Endodermal cell (in vitro differentiated cells): ENCODE measurements at places on chromosomes 12 and 14.
A peak's percentile ranks its signal among the peaks of the same experiment; 100 is the strongest.

- DNase-seq, result no peak
- H3K4me3 ChIP-seq, result no peak overlapping the region
- H3K27ac ChIP-seq, result no peak overlapping the region
- no peaks in the 10 kb centered on the region for H3K36me3 ChIP-seq
- H3K27me3 ChIP-seq, result no peaks in the 10 kb centered on the region
Observed at GRCh38 chr12:97943359-97943758, 480.8 kb downstream of the RMST start.

DNA sequence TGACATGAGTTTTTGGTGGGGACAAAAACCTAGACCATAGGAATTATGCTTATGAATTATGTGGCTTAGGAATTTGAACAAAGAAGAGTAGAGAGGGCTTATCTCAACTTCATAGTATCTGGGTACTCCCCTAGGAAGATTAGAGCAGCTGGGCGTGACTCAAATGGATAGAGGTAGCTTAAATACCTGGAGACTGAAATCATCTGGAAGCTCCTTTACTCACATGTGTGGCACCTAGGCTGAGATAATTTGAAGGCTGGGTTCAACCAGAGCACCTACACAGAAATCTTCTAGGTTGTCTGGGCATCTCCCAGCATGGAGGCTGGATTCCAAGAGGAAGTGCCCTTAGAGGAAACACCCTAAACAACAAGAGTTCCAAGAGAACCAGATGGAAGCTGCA is 393.9 kb downstream of the ADAMTS20 start:
- H3K27ac ChIP-seq, result no peak overlapping the region
- no peaks in the 10 kb centered on the region for H3K27me3 ChIP-seq
- no peak for DNase-seq
- no peaks in the 10 kb centered on the region for H3K36me3 ChIP-seq
- no peak overlapping the region for H3K4me3 ChIP-seq
- H3K4me1 ChIP-seq, result no peaks in the 10 kb centered on the region

DNA sequence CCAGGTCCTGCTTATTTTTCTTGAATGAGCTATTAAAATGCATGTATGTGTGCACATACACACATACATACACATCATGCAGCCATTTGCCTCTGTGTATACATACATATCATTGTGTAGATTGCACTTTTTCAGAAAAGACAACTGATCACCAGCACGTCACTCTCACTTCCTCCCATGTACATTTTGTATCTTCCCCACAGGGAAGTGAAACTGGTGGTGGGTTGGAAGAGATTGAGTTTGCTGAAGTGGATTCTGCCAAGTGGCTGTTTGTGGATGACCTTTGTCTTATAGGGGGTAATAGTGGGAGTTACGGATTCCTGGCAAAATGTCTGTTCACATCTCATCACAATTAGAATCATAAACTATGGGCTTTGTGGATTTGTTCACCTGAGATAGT is 448.6 kb downstream of the RAD51B start:
- no peaks in the 10 kb centered on the region for H3K27me3 ChIP-seq
- H3K4me1 ChIP-seq, result peaks cover 14% of the 10 kb centered on the region
- H3K27ac ChIP-seq, result no peak overlapping the region
- no peak for DNase-seq
- no peaks in the 10 kb centered on the region for H3K36me3 ChIP-seq

DNA sequence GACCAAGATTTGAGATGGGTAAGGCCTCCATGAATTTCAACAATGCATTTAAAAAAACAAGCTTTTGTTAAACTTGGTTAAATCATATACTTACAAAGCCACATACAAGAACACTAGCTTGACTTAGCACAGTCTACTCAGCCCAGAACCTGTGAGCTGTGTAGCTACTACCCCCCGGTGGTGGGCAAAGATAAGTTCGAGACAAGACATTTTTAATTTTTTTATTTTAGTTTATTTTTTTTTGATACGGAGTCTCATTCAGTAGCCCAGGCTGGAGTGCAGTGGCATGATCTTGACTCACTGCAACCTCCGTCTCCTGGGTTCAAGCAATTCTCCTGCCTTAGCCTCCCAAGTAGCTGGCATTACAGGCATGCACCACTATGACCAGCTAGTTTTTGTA is 3.7 kb upstream of the NECAP1 start:
- no peaks in the 10 kb centered on the region for H3K36me3 ChIP-seq
- no peaks in the 10 kb centered on the region for H3K4me1 ChIP-seq
- H3K27ac ChIP-seq, result no peak overlapping the region
- DNase-seq, result peak; percentile 80
- no peaks in the 10 kb centered on the region for H3K27me3 ChIP-seq

GRCh38 chr12:124774462-124775167 is 89.0 kb downstream of the SCARB1 start:
- H3K4me3 ChIP-seq, result no peak overlapping the region
- H3K27ac ChIP-seq, result no peak overlapping the region
- DNase-seq, result no peak
- no peaks in the 10 kb centered on the region for H3K27me3 ChIP-seq
- peaks cover 5% of the 10 kb centered on the region for H3K4me1 ChIP-seq

DNA sequence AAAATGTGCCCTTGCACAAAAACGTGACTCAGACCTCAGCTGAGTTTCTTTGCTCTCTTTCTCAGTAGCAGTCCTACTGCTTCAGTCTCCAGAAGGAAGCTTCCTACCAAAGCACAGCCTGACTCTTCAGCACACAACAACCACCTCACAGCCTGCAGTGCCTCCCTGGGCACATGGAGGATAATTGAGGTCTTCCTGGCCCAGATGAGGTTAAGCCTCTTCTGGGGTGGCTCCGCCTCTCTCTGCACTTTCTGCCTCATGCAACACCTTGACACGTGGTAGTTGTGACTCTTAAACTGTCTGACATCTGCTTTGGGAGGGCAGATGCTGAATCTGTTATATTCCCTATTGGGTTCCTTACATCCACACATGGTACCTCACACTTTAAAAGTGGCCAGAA is 33.8 kb downstream of the GIT2 start:
- H3K36me3 ChIP-seq, result peaks cover 66% of the 10 kb centered on the region
- no peaks in the 10 kb centered on the region for H3K4me1 ChIP-seq
- H3K27ac ChIP-seq, result no peak overlapping the region
- H3K4me3 ChIP-seq, result no peak overlapping the region
- peak; percentile 71 for DNase-seq

GRCh38 chr14:22770481-22771187 is 4.1 kb downstream of the OXA1L start:
- H3K36me3 ChIP-seq, result peaks cover 65% of the 10 kb centered on the region
- DNase-seq, result no peak
- no peaks in the 10 kb centered on the region for H3K4me1 ChIP-seq
- H3K4me3 ChIP-seq, result no peak overlapping the region
- H3K27ac ChIP-seq, result no peak overlapping the region

- no peak overlapping the region for H3K4me3 ChIP-seq
- no peaks in the 10 kb centered on the region for H3K36me3 ChIP-seq
- H3K4me1 ChIP-seq, result no peaks in the 10 kb centered on the region
Observed at GRCh38 chr12:97912943-97913342, 450.3 kb downstream of the RMST start.

GRCh38 chr14:21087294-21088091 is 11.0 kb downstream of the ZNF219 start:
- H3K4me3 ChIP-seq, result no peak overlapping the region
- H3K27me3 ChIP-seq, result no peaks in the 10 kb centered on the region
- H3K36me3 ChIP-seq, result peaks cover 87% of the 10 kb centered on the region
- peak overlapping the region; percentile 78 for H3K27ac ChIP-seq

DNA sequence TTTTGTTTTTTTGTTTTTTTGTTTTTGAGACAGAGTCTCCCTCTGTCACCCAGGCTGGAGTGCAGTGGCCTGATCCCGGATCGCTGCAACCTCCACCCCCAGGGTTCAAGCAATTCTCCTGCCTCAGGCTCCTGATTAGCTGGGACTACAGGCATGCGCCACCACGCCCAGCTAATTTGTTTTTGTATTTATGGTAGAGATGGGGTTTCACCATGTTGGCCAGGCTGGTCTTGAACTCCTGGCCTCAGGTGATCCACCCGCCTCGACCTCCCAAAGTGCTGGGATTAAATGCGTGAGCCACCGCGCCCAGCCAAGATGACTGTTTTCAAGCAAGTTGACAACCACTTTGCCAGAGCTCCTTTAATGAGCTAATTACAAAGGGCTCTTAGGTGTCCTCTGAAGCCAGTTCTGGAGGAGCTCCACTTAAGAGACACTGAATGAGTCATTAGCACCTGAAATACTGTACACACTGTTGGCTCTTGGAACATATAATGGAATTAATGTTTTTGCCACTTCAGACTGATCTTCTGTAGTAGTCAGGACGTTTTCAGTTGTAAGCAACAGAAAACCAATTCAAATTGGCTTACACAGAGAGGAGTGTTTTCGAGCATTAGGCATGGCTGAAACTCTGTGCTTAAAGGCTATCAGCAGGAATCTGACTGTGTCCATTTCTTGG is 55.4 kb upstream of the MED13L start:
- H3K4me1 ChIP-seq, result no peaks in the 10 kb centered on the region
- H3K4me3 ChIP-seq, result no peak overlapping the region
- no peak for DNase-seq
- no peak overlapping the region for H3K27ac ChIP-seq
- no peaks in the 10 kb centered on the region for H3K36me3 ChIP-seq

GRCh38 chr14:63909984-63910383 is 57.2 kb downstream of the SYNE2 start:
- no peaks in the 10 kb centered on the region for H3K36me3 ChIP-seq
- peaks cover 5% of the 10 kb centered on the region for H3K4me1 ChIP-seq
- no peak for DNase-seq
- no peak overlapping the region for H3K27ac ChIP-seq
- no peaks in the 10 kb centered on the region for H3K27me3 ChIP-seq
- no peak overlapping the region for H3K4me3 ChIP-seq

DNA sequence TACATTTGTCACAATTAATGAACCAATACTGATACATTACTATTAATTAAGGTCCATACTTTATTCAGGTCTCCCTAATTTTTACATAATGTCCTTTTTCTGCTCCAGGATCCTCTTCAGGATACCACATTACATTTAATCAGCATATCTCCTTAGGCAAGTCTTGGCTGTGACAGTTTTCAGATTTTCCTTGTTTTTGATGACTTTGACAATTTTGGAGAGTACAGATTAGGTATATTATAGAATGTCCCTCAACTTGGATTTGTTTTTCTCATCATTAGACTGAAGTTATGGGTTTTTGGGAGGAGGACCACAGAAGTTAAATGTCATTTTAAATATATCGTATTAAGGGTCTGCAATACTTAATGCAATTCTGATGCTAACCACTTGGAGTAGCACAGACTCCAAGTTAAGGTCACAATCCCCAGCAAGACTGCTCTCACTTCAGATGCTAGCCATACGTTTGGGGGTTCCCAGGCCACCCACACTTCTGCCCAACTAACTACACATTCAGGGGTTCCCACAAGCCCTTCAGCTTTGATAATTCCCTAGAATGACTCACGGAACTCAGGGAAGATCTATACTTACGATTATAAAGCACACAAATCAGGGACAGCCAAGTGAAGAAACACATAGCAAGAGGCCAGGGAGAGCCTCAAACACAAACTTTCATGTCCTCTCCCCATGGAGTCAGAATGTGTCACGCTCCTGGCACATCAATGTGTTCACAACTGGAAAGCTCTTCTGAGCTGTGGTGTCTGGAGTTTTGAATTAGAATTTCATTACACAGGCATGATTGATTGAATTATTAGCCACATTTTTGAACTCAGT is 17.0 kb upstream of the NUBPL start:
- peak; percentile 46 for DNase-seq
- H3K4me1 ChIP-seq, result no peaks in the 10 kb centered on the region
- no peak overlapping the region for H3K27ac ChIP-seq
- H3K27me3 ChIP-seq, result no peaks in the 10 kb centered on the region
- H3K36me3 ChIP-seq, result no peaks in the 10 kb centered on the region

DNA sequence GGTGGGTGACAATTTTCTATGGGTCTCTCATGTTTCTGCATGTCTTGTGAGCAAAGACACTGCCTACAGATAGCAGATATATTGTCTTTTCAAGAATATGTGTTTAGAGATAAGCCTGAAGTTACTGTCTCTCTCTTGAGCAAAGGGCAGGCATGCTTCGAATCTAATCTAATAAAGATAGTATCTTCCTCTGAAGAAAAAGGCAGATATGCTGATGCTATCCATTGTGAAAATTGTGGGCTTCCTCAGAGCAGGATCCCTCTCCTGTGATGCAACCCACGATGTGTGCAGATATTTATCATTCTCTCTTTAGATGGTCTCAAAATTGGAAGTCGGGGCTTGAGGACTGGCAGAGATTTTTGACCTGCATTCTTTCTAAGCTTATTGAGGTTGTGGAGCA is 187.0 kb downstream of the DACT1 start:
- H3K4me1 ChIP-seq, result no peaks in the 10 kb centered on the region
- no peak overlapping the region for H3K27ac ChIP-seq
- no peak for DNase-seq
- no peaks in the 10 kb centered on the region for H3K36me3 ChIP-seq

GRCh38 chr14:69460093-69460701 is 24.3 kb upstream of the PLEKHD1 start:
- no peaks in the 10 kb centered on the region for H3K4me1 ChIP-seq
- H3K27me3 ChIP-seq, result no peaks in the 10 kb centered on the region
- H3K4me3 ChIP-seq, result no peak overlapping the region

DNA sequence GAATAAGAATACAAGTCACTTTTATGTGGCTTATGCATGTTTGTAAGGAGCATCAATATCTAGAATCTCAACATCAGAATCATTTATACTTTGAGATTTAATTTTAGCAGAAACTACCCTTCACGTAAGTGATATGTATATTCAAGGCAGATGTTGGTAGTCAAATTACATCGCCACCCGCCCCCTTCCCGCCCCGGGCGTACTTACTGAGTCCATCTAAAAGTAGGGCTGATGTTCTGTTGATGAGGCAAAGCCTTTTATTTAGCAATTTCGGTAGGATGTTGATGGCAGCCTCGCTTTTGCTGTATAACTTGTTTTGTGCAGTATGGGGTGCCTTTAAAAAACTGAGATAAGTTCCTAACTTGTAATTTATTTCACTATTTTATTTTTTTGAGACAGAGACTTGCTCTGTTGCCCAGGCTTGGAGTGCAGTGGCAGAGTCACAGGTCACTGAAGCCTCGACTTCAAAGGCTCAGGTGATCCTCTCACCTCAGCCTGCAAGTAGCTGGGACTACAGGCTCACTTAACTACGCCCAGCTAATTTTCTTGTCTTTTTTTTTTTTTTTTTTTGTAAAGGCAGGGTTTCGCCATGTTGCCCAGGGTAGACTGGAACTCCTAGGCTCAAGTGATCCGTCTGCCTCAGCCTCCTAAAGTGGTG is 30.8 kb downstream of the KTN1 start:
- H3K4me1 ChIP-seq, result peaks cover 4% of the 10 kb centered on the region
- no peak overlapping the region for H3K4me3 ChIP-seq
- peaks cover 39% of the 10 kb centered on the region for H3K36me3 ChIP-seq
- peak; percentile 54 for DNase-seq
- H3K27me3 ChIP-seq, result no peaks in the 10 kb centered on the region

GRCh38 chr12:90102957-90103652 is 394.5 kb upstream of the ATP2B1 start:
- H3K27ac ChIP-seq, result no peak overlapping the region
- DNase-seq, result no peak
- no peak overlapping the region for H3K4me3 ChIP-seq
- peaks cover 9% of the 10 kb centered on the region for H3K27me3 ChIP-seq
- H3K36me3 ChIP-seq, result no peaks in the 10 kb centered on the region

GRCh38 chr12:109069307-109070271 is 17.2 kb downstream of the USP30 start:
- H3K4me3 ChIP-seq, result no peak overlapping the region
- peak; percentile 95 for DNase-seq
- peaks cover 41% of the 10 kb centered on the region for H3K36me3 ChIP-seq
- no peaks in the 10 kb centered on the region for H3K27me3 ChIP-seq

- H3K4me3 ChIP-seq, result no peak overlapping the region
- H3K36me3 ChIP-seq, result no peaks in the 10 kb centered on the region
- H3K4me1 ChIP-seq, result no peaks in the 10 kb centered on the region
- no peak for DNase-seq
Observed at GRCh38 chr14:63650256-63650952, 8.7 kb upstream of the WDR89 start.

- no peaks in the 10 kb centered on the region for H3K27me3 ChIP-seq
- no peak overlapping the region for H3K27ac ChIP-seq
- peak; percentile 95 for DNase-seq
- no peaks in the 10 kb centered on the region for H3K4me1 ChIP-seq
Observed at GRCh38 chr12:127381043-127381668, 885.8 kb upstream of the TMEM132C start.
